ENCODE measurements at places on chromosomes 2 and 18.

DNA sequence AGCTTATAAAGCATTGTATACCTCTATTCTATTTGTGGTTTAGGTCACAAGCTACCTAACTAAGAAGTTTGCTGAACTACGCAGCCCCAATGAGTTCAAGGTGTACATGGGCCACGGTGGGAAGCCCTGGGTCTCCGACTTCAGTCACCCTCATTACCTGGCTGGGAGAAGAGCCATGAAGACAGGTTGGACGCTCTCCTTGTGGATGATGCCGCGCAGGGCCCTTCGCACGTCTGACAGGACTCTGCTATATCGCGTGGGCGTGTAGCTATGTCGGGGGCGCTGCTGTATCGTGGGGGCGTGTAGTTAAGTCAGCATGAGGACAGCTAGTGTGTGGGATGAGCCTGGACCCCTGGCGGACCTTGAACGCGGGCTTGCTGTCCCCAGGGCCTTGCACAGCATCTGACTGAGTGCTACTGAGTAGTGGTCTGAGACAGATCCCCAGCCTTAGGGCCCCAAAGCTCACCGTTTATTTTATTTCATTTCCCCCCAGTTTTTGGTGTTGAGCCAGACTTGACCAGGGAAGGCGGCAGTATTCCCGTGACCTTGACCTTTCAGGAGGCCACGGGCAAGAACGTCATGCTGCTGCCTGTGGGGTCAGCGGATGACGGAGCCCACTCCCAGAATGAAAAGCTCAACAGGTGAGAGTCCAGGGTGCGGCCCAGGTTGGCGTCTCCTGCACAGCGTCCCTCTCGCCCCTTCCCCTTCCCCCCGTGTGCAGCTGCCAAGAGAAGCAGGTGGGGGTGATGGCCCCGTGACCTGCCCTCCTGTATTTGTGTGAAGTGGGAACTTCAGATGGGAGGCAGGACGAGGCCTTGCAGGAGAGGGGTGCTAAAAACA, 15.6 kb upstream of the CNDP1 start:
- DNase-seq, result no peak

DNA sequence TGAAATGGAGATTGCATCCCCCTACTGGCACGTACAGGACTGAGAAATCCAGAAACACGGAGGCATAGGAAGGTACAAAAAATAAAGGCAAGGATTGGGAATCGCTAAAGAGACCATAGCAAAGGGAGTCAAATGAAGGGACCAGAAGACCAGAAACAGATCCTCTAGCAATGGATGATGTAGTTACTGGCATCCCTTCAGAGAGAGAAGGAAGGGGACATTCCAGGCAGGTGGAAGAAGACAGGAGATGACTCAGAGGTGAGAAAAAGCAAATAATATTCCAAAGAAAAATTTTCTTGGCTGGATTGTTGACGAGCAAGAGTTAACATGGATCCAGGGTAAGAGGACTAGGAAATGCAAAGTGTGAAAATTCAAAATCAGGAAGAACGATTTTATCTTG, 78.4 kb upstream of the FZD7 start:
- no peak for DNase-seq

- no peak for DNase-seq
Observed at GRCh38 chr2:24410976-24411375, 50.6 kb upstream of the ITSN2 start.

DNA sequence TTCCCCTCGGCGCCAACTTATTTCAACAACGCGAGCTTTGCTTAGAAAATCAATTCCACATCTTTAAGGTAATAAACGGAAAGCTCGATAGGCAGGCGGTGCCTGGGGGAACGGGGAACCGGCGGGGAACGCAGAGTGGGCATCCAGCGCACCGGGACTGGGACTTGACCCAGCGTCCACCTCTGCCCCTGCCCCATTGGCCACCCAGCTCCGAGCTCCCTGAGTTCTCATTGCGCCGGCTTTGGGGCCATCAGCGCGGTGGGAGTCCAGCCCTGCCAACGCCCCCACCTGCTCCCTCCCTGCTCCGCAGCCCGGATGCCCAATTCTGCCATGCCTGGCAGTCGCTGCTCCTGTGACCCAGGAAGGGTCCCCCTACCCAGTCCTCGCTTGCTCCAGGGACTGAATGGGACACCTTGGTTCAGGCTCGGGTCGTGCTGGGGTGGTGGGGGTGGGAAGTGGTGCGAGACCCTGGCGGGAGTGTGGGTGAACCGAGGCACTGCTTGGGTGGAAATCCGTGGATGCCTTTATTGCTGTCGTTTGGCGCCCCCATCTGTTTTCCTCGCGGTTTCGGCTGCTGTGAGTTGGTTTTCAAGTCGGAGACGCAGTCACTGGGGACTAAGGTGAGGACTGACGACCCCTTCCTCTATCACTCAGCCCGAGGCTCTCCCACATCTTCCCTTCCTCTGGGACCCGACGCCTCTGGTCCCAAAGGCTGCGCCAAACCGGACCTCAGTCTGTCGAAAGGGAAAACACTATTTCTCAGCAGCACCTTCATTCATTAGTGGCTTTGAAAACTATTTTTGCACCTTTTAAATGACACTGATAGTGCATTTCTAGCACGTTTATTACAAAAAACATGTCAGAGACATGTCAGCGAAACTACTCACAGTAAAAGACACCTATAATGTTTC, 2.4 kb upstream of the EVX2 start:
- DNase-seq, result no peak

GRCh38 chr2:54627973-54628372, 95.5 kb upstream of the EML6 start:
- no peak for DNase-seq

- DNase-seq, result no peak
Observed at GRCh38 chr2:62474176-62474575, 31.8 kb downstream of the TMEM17 start.

DNA sequence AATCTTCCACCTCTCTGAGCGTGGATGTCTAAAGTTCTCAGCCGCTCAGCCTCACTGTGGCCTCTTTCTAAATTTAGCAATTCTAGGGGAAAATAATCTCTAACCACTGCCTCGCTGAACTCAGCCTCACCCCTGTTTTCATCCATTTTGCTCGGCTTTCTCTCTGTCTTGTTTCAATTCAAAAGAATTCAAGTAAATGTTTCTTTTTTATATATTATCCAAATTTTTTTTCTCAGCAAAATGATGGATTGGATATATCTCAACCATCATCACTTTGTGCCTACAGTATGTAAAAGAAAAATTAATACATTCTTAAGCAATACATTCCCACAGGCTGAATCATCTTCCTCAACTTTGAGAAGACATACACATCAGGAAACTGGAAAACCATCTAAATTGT, 24.0 kb upstream of the GALNT5 start:
- no peak for DNase-seq

DNA sequence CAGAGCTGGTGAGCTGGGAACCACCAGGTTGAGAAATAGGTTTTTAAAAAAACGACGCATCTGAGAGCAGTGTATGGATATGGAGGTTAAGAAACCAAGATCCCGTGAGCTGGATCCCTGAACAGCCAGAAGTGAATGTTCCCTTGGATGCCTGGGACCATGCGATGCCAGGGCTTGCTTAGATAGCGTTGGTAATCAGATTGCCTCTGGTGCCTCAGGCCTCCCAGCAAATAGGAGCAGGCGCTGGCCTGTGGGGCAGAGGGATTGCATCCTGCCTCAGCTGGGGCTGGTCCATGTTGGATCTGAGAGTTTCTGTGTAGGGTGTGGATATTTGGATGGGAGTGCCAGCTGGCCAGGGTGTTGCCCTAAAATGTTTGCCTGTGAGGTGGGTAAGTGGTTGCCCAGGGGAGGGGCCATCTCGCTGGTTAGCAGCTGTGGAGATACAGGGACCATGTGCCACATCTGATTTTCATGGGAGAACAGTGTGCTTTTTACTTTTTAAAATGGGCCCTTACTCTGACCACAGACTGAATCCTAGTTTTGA, 80.8 kb upstream of the MCFD2 start:
- DNase-seq, result no peak

- no peak for DNase-seq
Observed at GRCh38 chr2:150626934-150627411, 139.5 kb upstream of the RND3 start.

DNA sequence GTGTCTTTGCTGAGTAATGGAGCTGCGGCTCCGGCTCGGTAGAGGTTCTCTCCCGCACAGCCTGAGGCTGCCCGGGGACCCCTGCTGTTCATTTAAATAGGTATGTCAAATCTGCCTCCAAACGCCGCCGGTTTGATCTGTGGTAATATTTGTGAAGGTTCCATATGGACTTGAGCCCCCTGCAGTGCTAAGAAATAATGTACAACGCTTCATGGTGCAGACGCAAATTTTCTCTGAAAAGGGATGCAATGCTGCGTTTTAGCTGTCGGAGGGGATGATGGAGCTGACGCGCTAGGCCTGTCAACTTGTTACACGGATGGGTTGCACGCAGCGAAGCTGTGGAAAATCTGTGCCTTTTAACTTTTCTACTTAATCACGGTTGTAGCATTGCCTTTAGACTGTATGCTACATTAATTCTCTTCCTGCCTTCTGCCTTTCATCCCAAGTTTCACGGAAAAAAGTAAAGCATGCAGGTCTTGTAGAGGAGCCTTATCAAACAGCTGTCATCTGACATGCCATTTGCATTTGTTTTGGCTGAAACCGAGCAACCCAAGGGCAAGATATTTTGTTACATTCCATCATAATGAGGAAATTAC, 43.2 kb downstream of the MRPS9 start:
- no peak for DNase-seq

- no peak for DNase-seq
Observed at GRCh38 chr2:147689220-147689909, 155.5 kb upstream of the ACVR2A start.

GRCh38 chr2:62143696-62144095, 52.2 kb upstream of the B3GNT2 start:
- no peak for DNase-seq

- no peak for DNase-seq
Observed at GRCh38 chr2:72924353-72925240, 7.3 kb downstream of the EMX1 start.

GRCh38 chr18:36493349-36494159, 196.0 kb downstream of the FHOD3 start:
- no peak for DNase-seq

GRCh38 chr2:47311764-47312490, 91.0 kb upstream of the MSH2 start:
- DNase-seq, result no peak

GRCh38 chr2:49686291-49686690, 532.0 kb upstream of the FSHR start:
- no peak for DNase-seq

DNA sequence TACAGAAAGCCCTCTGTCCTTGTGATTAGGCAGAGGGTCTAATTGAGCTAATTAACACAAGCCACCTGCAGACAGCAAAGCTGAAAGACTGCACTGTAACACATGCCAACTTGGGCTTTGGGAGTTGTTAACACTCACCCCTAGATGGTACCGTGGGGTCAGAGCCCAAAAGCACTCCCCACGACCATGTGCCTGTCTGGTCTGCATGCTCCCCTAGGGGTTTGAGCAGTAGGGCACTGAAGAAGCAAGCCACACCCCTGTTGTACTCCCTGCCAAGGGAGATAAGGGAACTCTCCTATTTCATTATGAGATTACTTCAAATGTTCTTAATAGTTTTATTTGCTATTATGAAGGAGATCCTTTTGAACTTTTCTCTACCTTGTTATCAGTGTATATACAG, 560.1 kb upstream of the FSHR start:
- DNase-seq, result no peak

GRCh38 chr18:35478520-35479435, 19.0 kb downstream of the INO80C start:
- no peak for DNase-seq

- no peak for DNase-seq
Observed at GRCh38 chr2:206084439-206084869, 1.5 kb downstream of the INO80D start.

- no peak for DNase-seq
Observed at GRCh38 chr2:64369706-64370105, 84.3 kb upstream of the LGALSL start.

GRCh38 chr2:44793322-44793870, 148.1 kb upstream of the SIX3 start:
- no peak for DNase-seq

- no peak for DNase-seq
Observed at GRCh38 chr2:100592226-100592625, 29.4 kb downstream of the PDCL3 start.

GRCh38 chr2:199278099-199278498, 179.6 kb downstream of the SATB2 start:
- DNase-seq, result no peak

- no peak for DNase-seq
Observed at GRCh38 chr2:54508541-54508940, 52.4 kb downstream of the SPTBN1 start.

- no peak for DNase-seq
Observed at GRCh38 chr18:9941103-9941502, 27.3 kb downstream of the VAPA start.

GRCh38 chr18:74758995-74759394, 161.3 kb downstream of the ZNF407 start:
- no peak for DNase-seq

- DNase-seq, result no peak
Observed at GRCh38 chr18:23069481-23069880, 65.8 kb upstream of the CABLES1 start.

GRCh38 chr18:59767732-59768131, 70.5 kb upstream of the CCBE1 start:
- no peak for DNase-seq

DNA sequence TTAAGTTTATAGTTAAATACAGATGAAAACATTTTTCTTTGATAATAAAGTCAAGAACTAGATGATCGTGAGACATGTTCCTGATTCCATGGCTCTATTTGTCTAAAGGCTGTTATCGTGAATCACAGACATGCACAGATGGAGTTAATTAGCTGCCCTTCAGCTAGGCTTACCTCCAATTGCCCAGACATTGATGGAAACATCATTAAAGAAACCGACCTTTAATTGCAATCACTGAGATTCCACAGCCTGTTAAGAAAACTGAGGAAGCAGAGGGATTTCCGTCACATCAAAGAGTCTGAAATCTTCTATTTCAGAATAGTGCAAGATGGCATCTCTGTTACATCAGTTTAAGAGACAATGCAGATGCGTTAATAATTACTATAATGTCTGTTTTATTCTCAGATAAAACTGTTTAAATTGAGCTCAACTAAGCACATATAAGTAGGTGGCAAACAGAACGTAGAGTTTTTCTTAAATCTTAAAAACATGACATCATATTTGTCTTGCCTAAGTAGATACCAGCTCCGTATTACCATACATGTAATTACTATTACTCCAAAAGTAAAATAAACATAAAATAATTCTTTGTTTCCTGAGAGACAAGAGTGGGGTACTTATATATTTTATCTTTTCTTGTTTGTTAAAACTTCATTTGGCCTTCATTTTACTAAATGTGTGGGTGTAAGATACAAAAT, 23.9 kb upstream of the CRACDL start:
- no peak for DNase-seq

DNA sequence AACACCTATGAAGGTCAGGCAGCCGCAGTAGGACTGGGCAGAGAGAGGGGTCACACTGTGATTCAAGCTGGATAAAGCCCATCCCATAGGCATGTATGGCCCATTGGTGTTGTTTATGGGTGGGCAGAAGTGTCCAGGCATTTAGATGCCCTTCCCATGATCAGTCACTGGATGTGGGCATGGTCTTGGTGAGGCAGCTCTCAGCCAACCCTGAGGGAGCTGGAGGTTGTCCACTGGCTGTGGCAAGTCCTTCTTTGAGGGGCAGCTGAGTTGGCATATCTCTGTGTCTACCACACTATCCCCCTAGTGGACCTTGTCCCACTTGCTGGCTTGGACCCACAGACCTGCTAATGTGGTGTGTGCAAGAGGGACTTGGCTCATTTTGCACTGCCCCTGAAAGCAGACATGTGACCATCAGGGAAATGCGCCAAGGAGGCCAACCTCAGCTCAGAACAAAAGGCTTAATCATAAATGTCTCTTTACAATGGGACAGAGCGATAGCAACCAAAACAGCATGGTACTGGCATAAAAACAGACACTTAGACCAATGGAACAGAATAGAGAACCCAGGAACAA, 82.0 kb downstream of the TMEM17 start:
- no peak for DNase-seq
